Muscle of leg (tissue), 16 donors: ENCODE measurements at places on chromosomes 12 and 14. TPM values are rescaled to one million over a fixed set of nuclear protein-coding genes. Genes with fewer than 3 reads are reported as not detected.

- no peak for DNase-seq
Observed at GRCh38 chr12:132169376-132169775, 25.1 kb downstream of the NOC4L start.

GRCh38 chr12:25840678-25841465 lies 117.6 kb upstream of the RASSF8 start:
- no peak for DNase-seq

GRCh38 chr14:104135904-104136471 lies 2.4 kb upstream of the KIF26A start:
- no peak for DNase-seq

DNA sequence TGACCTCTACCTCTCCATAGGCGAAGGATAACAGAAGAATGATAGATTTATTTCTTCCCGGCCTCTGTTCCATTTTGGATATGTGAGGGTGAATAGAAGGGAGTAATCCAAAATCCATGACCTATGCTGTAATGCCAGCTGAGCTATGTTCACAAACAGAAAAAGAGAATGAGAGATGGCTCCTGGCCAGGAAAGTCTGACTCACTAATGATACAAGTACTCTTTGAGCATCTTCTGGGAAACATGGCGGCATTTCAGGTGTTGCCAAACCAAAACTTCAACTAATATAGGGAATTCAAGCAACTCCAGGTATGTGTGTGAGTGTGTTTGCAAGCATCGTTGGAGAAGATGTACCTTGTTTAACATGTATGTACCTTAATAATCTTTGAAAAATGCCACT lies 55.1 kb downstream of the MED13L start:
- peak; percentile 89 for DNase-seq

DNA sequence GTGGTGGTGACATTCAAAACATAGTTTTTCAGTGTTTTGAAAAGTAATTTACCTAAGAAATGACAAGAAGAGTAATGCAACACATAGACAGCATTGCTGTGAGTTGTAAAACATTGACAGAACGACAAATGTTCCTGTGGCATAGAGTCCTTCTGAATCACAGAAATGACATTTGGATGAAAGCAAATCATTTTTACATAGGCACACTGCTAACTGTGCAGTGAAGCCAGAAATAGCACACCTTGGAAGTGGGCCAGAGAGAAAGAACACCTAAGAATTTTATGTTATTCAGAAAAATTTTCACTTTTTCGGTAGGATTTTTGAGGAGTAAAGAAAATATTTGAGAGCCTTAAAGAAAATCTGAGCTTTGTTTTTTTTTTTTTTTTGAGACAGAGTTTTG lies 100.6 kb downstream of the ANO4 start:
- no peak for DNase-seq

DNA sequence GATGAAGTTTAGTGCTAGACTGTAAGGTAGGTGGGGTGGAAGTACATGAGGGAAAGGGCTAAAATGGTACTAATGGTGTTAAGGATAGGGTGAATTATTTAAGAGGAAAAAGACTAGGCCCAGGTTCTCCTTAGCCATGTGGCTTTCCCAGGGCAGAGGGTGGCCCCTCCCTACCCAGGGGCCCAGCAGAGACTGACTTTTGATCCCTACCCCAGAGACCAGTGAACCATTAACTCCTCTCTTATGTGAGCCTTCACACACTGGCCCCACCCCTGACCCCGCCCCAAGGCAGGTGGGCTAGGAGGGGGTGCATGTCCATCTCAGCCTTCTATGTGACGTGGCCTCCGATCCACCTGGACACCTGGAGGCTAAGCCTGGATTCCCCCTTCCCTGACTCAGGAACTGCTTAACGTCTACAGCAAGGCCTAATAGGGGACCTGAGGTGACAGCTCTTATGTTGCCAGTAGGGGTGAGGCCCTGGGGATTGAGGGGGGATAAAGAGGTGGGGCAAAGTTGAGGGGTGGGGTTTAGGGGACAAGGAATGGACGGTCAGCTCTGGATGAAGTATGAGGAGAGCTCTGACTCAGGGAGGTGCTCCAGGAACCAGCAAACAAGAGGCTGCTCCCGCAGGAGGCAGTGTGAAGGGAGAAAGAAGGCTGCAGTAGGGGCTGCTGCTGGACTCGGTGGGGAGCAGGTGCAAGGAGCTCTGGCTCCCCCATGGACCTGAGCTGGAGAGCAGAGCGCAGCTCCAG lies 757 bp downstream of the SLC39A5 start:
- no peak for DNase-seq

- peak; percentile 85 for DNase-seq
Observed at GRCh38 chr12:54201001-54201794, 12.4 kb upstream of the SMUG1 start.

DNA sequence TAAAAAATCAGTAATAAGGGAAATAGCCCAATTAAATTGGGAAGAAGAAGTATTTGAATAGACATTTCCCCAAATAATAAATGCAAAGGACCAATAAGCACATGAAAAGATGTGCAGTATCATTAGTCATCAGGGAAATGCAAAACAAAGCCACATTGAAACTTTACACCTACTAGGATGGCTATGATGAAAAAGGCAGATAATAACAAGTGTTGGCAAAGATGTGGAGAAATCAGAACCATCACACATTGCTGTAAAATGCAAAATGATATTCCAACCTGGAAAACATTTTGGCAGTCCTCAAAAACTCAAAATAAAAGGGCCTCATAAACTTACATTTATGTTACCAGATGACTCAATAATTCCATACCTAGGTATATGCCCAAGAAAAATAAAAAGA lies 131.1 kb upstream of the G2E3 start:
- DNase-seq: no peak

DNA sequence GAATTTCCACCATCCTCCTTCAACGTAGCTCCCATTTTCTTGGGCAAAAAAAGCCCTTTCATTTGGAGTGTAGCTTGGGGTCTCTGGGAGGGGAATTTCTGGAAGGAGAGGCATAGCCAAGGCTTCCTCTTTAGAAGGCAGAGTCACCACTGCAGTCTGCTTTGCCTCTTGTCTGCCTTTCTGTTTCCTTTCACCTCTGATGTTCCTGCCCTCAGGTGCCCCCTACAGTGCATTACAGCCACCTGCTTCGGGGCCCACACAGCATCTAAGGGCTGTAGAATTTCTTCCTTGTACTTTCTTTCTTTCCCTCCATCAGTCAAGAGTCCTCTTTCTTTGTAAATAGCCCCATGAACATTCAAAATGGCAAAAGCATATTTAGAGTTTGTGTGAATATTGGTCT lies 1313.9 kb downstream of the TMEM121 start:
- DNase-seq: no peak

GRCh38 chr12:45726603-45727300 lies 2.8 kb upstream of the ARID2 start:
- DNase-seq: no peak

DNA sequence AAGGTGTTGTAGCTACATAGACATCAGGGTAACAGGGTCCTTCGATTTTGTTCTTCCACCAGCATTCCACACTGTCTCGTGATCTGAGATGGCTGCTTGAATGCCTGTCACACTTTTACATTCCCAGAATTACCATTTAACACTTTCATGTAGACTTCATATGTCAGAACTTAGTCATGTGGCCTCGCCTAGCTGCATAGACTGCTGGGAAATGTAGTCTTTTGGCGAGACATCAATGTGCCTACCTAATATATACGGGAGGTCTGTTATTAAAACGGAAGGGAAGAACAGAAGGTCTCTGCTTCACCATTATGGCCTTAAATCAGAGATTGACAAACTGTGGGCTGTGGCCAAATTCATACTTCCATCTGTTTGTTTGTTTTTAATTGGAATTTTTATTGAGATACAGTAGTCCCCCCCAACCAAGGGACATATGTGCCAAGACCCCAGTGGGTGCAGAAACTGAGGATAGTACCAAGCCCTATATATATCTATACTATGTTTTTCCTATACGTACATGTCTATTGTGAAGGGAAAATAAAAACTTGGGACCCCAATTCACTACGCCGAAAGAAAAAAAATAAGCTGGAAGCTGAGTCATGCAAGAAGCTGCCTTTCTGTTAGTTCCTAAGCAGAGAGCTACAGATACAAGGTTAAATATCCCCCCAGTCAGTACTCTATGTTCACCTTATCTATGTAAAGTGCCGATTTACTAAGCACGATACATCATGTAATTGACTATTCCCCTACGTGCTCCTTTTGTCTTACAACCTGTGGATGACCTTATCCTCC lies 11.3 kb upstream of the HRK start:
- no peak for DNase-seq

- DNase-seq: no peak
Observed at GRCh38 chr14:58899317-58899713, 261.6 kb downstream of the DACT1 start.

- peak; percentile 49 for DNase-seq
Observed at GRCh38 chr12:118979763-118980406, 1.5 kb upstream of the SRRM4 start.

- DNase-seq: no peak
Observed at GRCh38 chr12:70338531-70338930, 27.6 kb upstream of the KCNMB4 start.

GRCh38 chr12:122788387-122788786 lies 14.0 kb downstream of the CCDC62 start:
- no peak for DNase-seq

DNA sequence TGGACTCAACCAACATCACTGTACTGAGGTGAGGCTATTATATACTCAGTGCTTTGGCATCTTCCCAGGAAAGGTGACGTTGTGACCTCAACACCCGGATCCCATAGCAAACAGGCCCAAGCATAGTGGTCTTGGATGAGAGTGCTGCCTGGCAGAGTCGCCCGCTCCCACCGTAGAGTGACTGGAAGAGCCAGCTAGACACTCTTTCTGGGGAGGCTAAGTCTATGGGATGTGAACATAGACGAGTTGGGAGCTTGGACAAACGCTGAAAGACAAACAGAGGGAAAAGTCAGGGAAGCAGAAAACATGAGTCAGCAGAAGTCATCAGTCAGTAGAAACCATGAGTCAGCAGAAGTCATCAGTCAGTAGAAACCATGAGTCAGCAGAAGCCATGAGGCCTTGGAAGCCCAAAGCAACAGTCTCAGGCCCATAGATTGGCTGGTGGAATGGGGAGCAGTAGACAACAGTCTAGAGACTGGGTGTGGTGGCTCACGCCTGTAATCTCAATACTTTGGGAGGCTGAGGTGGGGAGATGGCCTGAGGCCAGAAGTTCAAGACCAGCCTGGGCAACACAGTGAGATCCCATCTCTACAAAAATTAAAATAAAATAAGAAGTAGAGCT lies 66.4 kb upstream of the MAP1LC3B2 start:
- DNase-seq: no peak

- peak; percentile 88 for DNase-seq
Observed at GRCh38 chr14:100375266-100375962, 52.3 kb downstream of the SLC25A47 start.

DNA sequence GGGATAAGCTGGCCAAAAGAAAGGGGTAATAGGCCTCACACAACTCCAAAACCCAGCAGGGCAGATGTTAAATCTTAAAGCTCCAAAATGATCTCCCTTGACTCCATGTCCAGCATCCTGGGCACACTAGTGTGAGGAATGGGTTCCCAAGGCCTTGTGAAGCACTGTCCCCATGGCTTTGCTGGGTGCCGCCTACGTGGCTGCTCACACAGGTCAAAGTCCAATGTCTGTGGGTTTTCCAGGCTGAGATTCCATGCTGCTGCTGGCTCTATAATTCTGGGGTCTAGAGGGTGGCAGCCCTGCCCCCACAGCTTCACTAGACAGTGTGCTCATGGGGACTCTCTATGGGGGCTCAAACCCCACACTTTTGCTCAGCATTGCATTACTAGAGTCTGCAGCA lies 145.3 kb upstream of the GRIN2B start:
- no peak for DNase-seq

The WNT1 gene
- not detected for total RNA-seq

The TCL1B gene
- not detected for total RNA-seq

The SLC4A8 gene
- 0.80 TPM for total RNA-seq

The MMP19 gene
- total RNA-seq: 2.7 TPM

The KIF5A gene
- total RNA-seq: 0.04 TPM

The ANKRD9 gene
- total RNA-seq: 17.9 TPM

The COL2A1 gene
- total RNA-seq: 88.7 TPM

The SLC2A14 gene
- 0.22 TPM for total RNA-seq

The KLHL42 gene
- total RNA-seq: 14.1 TPM

The C1QL4 gene
- total RNA-seq: 0.27 TPM

The MIPOL1 gene
- total RNA-seq: 10.5 TPM

The RNASE7 gene
- total RNA-seq: not detected

The AHSA1 gene
- 95.0 TPM for total RNA-seq

The DHRS2 gene
- 0.09 TPM for total RNA-seq

The RASSF3 gene
- 32.5 TPM for total RNA-seq
